Cardiac muscle cell (in vitro differentiated cells and primary cell): ENCODE measurements at places on chromosomes 2 and 18.

DNA sequence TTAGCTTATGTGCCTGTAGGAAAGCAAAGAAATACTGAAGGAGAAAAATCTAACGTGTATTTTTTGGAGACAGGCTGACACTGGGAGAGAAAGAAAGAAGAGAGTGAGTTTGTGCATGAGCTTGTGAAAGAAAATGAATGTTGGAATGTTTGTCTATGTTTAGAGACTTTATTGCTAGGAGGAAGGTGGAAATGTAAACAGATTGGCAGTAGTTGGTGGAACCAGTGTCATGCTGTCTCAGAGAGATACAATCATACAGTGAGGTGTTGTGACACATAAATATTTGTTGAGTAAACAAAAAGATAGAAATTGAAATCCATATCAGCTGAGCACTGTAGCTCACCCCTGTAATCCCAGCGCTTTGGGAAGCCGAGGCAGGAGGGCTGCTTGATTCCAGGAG lies 222.2 kb upstream of the MEIS1 start:
- no peak for DNase-seq

- peak; percentile 25 for DNase-seq
These were observed 21.7 kb upstream of the LRRTM1 start for GRCh38 chr2:80326214-80326613.

DNA sequence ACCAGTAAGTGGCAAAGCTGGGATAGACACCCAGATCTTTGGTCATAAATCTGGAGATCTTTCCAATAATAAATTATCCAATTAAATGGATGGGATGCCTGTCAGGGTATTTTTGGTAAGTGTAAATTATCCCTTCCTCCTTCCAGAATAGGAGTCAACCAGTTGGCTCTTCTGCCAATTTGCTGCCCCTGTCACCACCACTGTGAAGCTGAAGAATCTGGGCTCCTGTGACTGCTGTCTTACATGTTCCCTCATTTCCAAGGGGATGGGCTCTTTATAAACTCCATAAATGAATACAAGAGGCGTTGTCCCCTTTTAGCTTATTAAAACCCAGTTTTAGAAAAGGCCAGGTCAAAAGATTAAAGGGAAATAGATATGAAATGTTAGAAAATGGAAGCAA lies 17.8 kb upstream of the BMP10 start:
- DNase-seq = no peak

DNA sequence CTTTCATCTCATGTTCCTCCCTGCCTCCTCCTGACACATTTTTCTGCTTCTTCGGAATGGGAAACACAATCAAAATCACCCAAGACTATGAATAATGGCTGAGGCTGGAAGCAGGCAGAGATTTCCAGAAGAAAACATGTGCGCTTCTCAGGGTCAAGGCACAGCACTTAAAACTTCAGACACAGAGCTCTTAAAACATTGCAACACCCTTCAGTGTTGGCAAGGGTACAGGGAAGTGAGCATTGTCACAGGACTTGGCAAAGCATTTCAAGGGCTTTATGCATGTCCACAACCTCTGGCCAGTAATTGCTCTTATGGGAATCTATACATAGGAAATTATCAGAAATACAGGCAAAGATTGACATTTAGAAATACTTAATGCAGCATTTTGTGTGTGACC lies 477.6 kb upstream of the KLHL29 start:
- DNase-seq = no peak

DNA sequence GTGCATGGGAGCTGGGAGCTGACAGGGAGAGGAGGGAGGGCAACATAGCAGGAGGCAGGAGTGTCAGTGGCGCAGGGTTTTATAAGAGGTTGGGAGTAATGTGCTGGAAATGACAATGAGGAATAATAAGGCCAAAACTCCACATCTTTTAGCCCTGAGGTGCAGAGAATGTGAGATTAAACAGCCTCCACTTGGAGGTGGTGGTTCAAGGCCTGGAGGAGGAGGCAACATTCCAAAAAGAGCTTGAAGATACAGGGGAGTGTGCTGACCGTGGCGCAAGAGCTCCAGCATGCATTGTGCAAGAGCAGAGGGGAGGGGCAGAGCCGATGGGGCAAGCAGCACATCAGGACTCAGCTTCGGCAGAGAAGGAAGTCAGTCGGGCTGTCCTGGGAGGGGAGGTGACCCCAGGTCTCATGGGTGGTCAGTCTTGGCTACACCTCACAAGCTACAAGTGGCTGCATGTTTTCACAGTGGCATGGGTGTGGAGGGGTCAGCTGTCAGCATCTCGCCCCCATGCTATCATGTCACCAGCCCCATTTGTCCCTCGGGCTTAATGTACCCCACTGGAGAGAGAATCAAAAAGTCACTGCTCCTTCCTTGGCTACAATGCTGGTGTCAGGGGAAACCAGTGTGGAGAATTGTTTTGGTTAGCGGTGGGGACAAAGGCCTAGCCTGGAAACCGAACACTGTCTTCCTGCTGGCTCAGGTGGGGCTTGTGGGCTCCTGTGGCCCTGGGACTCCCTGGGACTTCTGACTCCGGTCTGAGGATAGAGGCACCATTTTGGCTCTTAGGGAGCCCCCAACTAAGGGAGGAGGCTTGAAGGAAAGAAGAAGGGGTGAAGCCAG lies 208.0 kb downstream of the ZFP36L2 start:
- DNase-seq = no peak

DNA sequence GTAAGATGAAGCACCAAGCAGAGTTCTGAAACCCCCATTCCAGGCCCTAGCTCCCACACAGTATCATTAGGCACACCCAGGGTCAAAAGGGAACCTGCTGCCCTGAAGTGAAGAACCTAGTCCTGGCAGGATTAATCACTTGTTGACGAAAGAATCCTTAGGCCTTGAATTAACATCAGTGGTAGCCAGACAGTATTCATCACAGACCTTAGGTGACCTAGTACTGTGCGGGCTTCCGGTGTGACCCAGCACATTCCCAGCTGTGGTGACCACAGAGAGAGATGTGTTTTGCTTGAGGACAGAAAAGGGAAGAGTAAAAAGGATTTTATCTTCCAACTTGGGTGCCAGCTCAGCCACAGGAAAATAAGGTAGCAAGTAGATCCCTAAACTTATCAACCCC lies 1071.4 kb upstream of the FAM98A start:
- no peak for DNase-seq

DNA sequence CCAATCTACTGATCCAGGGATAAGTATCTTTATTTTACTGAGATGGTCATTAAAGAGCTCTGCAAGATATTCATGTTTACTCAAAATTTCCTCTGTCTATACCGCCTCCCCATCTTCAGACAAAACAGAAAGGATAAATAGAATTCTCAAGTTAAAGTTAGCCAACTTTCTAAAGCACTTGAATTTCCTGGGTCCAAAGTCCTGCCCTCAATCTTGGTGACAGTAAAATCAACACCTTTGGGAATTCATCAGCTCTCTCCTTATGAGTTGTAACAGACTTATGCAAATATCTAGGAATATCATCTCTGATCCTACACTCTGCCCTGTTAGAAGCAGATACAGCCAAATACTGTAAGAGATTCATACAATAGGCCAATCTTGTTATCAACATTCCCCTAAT lies 122.5 kb upstream of the HAAO start:
- DNase-seq = no peak

GRCh38 chr2:37839991-37840390 lies 85.1 kb upstream of the RMDN2 start:
- no peak for DNase-seq

GRCh38 chr18:64886995-64887394 lies 738.1 kb upstream of the LINC00305 start:
- no peak for DNase-seq

DNA sequence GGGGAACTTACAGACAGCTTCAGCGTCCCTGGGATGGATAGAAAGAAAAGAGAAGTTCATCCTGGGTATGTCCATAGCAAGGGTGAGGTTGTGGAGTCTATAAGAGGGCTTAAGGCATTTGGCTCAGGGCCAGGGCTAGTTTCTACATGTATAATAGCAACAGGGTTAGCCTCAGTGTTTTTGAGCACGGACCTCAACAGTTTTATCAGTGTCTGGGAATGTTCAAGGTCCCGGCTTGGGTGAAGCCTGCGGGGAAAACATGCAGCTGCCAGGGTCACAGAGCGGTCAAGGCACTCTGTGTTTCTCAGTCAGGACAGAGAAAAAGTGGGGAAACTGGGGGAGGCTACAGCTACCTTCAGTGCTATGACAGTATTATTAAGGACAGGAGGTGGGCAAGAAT lies 427.7 kb upstream of the HS6ST1 start:
- peak; percentile 77 for DNase-seq

DNA sequence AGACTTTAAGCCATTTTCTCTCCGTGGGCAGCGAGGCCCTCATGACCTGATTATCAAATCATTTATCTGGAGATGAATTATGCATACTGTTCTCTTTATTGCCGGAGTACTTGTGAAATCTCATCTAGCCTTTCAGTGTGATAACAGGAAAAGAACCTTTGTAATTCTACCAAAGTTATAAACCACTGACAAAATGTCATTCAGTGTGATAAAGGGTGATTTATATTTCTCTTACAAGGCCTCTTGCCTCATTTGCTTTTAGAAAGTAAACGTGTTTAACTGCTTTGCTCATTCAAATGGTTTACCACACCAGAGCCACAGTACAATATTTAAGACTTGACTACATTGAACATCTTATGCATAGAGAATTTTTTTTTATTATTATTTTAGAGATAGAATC lies 13.8 kb downstream of the MTCL1 start:
- DNase-seq = no peak

GRCh38 chr18:13382954-13383827 lies 164.6 kb downstream of the LDLRAD4 start:
- no peak for DNase-seq

DNA sequence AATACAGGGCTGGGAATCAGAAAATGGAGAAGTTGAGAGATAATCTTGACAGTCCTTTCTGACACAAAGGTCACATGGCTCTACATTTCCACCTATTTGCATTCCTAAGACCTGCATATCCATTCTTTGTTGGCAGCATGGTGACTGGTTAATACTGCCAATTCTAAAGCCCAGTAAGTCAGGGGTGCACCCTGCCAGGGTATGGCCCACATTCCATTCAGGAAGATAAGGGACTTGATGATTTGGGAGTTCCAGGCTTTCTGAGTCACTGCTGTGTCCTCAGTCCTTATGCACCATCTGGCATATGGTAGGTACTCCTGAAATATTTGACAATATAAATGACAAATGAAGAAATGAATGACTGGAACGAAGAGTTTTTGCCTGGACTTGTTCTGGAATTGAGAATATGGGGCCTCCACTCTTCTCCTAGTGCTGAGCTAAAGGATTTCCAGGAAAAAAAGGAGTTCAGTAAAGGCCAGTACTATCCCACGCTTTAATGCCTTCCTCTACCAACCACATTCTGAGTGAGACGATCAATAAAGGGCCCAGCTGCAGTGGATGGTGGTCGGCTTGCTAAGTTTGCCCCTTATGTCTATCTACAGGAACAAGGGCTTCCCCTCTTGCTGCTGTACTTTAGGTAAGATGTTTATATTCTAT lies 31.7 kb upstream of the EIF2AK3 start:
- DNase-seq = peak; percentile 47

DNA sequence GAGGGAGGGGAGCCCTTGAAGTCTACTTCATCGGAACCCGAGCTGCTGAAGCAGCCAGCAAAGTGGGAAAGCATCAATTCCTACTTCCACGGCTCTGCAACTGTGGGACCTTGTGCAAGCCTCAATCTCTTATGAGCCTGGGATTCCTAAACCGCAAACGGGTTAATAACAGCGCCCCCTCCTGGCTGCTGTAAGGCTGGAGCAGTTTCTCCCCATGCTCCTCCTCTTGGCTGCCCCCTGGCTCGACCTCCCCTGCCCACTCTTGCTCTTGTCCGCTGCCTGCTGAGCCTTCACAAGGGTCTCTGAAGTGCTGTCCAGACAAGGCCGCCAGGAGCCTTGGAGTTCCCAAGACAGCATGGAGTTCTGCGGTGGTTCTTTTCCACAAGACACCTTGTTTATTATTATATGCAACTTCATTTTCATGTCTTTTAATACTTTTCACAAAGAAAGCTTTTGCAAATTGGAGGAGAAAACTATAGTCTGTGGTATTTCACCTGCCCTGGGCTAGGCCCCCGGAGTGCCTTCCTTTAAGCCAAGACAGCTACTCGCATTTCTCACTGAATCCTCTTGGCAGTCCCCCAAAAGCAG lies 157.2 kb downstream of the DDX1 start:
- DNase-seq = peak; percentile 83

DNA sequence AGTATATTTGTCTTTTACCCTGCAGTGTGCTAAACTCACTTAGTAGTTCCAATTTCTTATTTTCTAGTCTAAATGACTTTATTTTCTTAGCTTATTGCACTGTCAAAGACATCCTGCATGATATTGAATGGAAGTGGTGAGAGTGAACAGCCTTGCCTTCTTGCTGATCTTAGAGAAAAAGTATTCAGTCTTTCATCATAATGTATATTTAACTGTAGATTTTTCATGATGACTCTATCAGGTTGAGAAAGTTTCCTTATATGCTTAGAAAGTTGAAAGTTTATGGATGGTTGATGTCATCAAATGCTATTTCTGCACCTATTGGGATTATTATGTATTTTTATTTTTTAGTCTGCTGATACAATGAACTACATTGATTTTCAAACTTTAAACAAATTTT lies 21.3 kb upstream of the COL3A1 start:
- DNase-seq = no peak

DNA sequence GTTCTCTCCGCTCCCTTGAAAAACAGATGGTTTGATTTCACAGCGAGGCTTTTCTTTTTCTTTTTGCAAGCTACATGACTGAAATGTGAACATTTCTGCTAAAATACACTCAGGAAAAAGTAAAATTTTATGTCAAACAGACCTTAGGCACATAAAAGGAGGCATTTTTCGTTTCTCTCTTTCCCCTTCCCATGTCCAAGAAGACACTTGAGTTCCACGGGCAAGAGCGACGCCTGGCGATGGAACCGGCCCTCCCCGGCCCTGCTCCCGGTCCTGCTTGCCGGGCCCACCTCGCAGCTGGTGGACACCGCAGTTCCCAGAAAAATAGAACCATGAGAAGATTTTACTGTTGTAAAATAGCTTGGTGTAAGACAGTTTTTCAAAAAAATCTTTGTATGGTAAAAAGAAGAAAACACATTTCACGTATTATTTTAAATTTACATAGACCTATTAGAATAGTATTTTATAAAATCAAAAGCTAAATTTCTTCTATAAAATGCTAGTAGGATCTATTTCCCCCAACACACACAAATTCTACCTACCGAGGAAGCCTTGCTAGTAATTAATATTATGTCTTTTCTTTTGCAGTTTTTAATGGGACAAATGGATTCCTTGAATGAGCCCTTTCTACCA lies 2.3 kb upstream of the ALKAL2 start:
- peak; percentile 83 for DNase-seq

- DNase-seq = no peak
These were observed 4.1 kb downstream of the MTA3 start for GRCh38 chr2:42572297-42573081.

DNA sequence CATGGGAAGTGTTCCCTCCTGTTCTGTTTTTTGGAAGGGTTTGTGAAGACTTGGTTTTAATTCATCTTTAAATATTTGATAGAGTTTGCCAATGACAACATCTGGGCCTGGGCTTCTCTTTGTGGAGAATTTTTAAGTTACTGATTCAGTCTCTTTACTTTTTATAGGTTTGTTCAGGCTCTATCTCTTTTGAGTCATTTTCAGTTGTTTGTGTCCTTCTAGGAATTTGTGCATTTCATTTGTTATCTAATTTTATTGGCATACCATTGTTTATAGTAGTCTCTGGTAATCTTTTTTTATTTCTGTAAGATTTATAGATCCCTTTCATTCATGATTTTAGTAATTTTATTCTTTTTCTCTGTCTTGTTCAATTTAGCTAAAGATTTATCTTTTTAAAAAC lies 14.6 kb downstream of the SCLY start:
- DNase-seq = no peak

GRCh38 chr2:238853721-238854120 lies 5.8 kb downstream of the TWIST2 start:
- no peak for DNase-seq
